ENCODE measurements at places on chromosomes 5 and 9.

DNA sequence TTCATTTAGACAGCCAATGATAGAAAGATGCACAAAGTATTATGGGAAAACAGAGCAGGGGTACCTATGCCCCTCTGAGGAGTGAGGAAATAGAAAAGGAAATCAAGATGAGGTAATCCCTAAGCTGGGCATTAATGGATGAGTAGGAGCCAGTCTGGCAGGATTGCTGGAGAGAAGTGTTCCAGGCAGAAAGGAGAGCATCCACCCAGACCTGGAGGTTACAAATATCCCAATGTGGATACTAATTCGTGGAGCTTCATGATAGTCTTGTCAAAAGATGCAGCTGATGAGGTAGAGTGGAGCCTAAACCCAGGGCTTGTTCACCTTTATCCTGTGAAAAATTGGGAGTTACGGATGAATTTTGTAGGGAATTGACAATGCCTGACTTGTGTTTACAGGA is 328.0 kb downstream of the ZNF608 start:
- DNase-seq = no peak

DNA sequence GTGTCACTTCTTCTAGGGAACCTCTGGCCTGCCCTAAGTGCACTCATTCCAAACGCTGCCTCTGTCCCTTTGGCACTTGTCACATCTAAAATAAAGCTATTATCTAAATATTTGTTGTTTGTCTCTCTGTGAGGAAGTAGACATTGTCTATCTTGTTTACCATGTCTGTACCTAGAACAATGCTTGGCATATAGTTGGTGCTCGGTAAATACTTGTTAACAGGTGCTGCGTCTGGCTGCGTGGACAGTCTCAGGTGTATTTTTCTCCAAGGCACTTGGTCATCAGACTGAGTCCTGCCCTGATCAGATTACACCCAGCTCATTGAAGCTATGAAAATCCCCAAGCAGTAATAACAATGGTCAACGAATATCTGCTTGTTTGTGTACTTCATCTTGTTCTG is 174.9 kb upstream of the SMIM23 start:
- no peak for DNase-seq

DNA sequence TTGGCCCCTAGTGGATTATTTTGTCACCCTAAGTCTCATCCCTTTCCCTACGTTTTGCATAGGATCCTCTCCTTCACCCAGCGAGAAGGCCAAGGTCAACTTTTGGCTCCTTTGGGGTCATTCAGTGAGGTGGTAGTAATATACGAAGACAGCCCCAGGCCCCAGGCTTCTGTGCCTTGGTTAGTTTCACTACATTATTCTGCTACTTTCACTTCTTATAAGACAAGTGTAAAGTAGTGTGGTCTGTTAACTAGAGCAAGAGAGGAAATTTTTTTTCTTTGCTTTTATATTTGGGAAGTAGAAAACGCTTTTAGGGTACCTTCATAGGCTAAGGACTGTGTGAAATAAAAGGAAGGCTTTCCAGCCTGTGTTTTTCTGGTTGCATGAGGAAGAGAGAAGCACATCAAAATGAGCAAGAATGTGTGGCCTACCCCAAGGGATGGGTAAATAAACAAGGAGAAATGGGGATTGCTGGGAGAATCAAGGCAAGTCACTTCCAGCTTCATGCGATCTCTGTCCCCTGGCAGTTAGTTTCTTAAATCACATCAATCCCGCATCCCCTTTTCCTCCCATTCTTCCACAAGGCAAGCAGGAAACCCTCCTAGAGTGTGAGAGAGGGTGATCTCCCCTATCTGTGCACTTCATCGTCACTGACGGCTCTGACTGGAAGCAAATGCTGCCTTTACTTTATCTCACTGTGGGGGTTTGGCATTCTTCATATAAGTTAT is 677.0 kb upstream of the WWC1 start:
- DNase-seq = no peak

DNA sequence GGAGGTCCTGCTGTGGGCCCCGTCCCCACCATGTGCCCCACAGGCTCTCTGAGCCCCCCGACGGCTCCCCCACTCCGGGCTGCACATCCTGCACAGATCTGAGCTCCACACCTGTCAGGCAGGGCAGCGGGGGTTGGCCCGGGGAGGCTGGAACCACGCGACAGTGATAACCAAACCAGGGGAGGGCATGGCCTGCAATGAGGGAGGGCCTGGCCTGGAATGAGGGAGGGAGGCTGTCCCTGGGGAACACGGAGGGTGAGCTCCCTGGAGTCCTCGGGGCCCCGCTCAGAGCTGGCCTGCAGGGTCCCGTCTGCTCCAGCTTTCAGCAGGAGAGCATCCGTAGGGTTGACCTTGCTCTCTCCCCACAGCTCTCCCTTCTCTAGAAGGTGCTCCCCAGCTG is 30.5 kb downstream of the SLC9A3 start:
- no peak for DNase-seq

DNA sequence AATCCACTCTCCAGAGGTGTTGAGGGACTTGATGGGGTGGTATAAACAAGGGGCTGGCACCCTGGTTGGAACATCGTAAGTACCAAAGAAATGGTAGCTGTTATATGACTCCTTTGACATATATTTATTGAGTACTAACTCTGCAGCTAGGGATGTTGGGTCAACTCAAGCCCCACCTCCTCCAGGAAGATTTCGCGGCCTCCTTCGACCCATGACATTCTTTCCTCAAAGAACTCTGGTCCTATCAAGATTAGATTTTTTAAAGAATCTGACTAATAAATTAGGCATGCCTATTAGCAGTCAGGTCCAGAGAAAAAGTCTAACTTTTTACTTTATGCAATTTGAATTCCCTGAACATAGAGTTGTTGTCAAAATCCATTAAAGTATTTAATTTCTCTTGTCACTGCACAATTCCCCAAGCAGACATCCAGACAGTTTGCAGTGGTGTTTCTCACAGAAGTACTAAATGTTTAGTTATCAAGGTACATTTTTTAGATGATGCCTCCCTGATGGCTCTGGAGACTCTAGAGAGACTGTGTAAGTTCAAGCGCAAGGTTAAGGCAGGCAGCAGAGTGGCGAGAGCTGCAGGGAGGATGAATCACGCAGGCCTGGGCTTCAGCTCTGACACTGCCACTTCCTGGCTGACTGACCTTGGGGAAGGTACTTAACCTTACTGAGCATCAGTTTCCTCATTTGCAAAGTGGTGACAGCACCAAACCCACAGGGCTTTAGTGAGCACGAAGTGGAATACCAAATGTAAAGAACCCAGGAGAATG is 209.6 kb downstream of the TTLL11 start:
- DNase-seq = no peak

DNA sequence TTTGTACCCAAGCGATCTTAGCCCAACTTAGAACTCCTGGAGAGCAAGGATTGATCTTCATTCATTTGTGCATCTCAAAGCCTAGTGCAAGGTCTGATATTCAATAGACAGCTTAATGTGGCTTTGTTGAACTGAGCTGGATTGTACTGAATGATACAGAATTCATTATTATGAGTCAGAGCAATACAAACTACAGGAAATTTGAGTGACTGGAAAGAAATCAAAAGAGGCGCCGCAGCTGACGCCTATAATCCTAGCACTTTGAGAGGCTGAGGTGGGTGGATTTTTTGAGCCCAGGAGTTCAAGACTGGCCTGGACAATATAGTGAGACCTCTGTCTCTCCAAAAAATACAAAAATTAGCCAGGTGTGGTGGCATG is 58.6 kb downstream of the ENC1 start:
- no peak for DNase-seq

GRCh38 chr9:16721972-16722371 is 148.5 kb downstream of the BNC2 start:
- DNase-seq = no peak

GRCh38 chr5:31748458-31749172 is 109.7 kb downstream of the PDZD2 start:
- DNase-seq = no peak

DNA sequence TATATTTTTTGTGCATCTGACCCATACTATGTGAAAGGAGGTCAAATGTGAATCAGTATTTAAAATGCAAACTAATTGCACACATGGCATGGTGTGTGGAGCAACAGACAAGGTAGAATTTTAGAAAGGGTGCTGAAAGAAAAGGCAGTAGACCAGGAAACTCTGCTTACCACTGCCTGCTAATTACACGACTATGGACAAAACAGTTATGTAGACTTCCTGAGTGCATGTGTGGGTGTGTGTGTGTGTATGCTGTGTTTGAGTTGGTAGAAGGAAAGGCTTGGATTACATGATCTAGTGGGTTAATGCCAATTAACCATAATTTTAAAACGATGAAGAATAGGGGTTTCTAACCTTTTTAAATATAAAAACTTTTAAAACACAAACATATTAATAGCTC is 349.9 kb downstream of the SH3GL2 start:
- no peak for DNase-seq

GRCh38 chr9:4622016-4622415 is 40.1 kb upstream of the PLPP6 start:
- DNase-seq = no peak

GRCh38 chr9:114284316-114285060 is 38.4 kb upstream of the ORM1 start:
- DNase-seq = peak; percentile 17

DNA sequence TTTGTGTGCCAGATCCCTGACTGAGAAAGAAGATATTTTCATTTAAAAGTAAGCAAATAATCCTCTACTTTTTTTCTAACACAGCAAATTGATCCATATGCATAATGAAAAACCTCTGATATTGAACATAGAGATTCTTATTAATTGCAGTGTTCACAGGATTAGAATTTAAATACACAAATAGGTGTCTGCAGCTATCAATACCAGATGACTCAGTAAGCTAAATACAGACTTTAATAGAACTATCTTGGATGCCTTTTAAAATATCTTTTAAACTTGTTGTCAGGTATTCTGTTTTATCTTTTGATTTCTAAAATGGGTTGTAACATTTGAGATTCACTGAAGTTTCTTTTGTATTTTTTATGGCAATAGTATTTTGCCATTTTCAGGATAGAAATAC is 43.1 kb downstream of the NIPBL start:
- no peak for DNase-seq

DNA sequence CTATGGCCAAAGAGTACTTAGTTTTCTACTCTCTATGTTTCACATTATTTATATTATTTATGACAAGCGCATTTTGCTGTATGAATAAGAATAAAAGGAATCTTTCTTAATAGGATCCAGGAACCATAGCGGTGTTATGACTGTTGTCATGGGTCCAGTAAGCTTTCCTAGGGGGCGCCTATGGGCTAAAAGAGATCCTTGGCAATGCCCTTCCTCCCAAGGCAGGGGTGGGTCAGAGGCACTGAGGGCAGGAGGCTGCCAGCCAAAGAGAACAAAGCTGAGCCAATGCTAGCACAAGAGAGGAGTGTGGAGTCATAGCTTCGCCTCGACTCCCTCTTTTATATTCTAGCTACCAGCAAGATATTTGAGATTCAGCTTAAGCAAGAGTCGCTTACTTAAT is 98.4 kb upstream of the GNAQ start:
- no peak for DNase-seq
